ENCODE measurements at places on chromosomes 1 and 21. TPM values are rescaled to one million over a fixed set of nuclear protein-coding genes. Genes with fewer than 3 reads are reported as not detected.

Gene THEM4
- total RNA-seq, result 11.7 TPM

Gene CD164L2
- not detected for total RNA-seq

Gene TGFB2
- 17.0 TPM for total RNA-seq

Gene MAN1A2
- total RNA-seq, result 43.1 TPM

Gene RUSC1
- 18.5 TPM for total RNA-seq

Gene TRMT1L
- total RNA-seq, result 17.7 TPM

Gene FCRLB
- total RNA-seq, result 0.49 TPM

Gene LAX1
- total RNA-seq, result not detected

Gene BATF3
- total RNA-seq, result 1.1 TPM

Gene CNIH3
- total RNA-seq, result 9.2 TPM

Gene PADI1
- total RNA-seq, result 0.12 TPM

Gene RGS1
- total RNA-seq, result not detected

Gene RTCA
- 30.0 TPM for total RNA-seq

Gene SH3BGRL3
- 18.7 TPM for total RNA-seq

Gene KPRP
- not detected for total RNA-seq

Gene SHE
- not detected for total RNA-seq

Gene LCE1C
- total RNA-seq, result not detected

Gene PDE4DIP
- 288 TPM for total RNA-seq

Gene FAM43B
- total RNA-seq, result 0.16 TPM

Gene HPCA
- 0.49 TPM for total RNA-seq

Gene KCNJ6
- 0.24 TPM for total RNA-seq

Gene MYBPH
- not detected for total RNA-seq

Gene LINGO4
- not detected for total RNA-seq
